Activated naive CD4-positive, alpha-beta T cell treated with Interleukin-2 at 50 U/mL for 16 hours (primary cell): ENCODE measurements at places on chromosomes 16 and 17.

GRCh38 chr17:16880121-16880842 lies 91.6 kb downstream of the TNFRSF13B start:
- no peak for DNase-seq

GRCh38 chr16:61890386-61890785 lies 145.9 kb downstream of the CDH8 start:
- no peak for DNase-seq

- DNase-seq: no peak
These were observed 18.2 kb downstream of the IGF2BP1 start for GRCh38 chr17:49015179-49015923.

DNA sequence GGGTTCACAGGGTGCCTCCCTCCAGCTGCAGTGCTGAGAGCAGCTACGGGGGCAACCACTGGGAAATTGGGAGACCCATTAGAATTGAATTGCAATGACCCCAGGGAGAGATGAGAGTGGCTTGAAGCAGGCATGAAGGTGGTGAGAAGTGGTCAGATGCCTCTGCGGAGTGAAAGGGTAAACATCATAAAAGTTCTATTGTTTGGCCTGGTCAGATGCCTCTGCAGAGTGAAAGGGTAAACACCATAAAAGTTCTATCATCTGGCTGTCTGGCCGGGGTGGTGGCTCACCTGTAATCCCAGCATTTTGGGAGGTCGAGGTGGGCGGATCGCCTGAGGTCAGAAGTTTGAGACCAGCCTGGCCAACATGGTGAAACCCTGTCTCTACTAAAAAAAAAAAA lies 53.5 kb downstream of the TNFRSF13B start:
- DNase-seq: no peak
